Stimulated activated CD4-positive, alpha-beta T cell treated with anti-CD3 and anti-CD28 coated beads, Interleukin-2, amount 100 ng/mL, for 24 hours (primary cell): ENCODE measurements at places on chromosomes 3 and 15.

- DNase-seq = no peak
These were observed 94.2 kb upstream of the THRB start for GRCh38 chr3:24588629-24589512.

DNA sequence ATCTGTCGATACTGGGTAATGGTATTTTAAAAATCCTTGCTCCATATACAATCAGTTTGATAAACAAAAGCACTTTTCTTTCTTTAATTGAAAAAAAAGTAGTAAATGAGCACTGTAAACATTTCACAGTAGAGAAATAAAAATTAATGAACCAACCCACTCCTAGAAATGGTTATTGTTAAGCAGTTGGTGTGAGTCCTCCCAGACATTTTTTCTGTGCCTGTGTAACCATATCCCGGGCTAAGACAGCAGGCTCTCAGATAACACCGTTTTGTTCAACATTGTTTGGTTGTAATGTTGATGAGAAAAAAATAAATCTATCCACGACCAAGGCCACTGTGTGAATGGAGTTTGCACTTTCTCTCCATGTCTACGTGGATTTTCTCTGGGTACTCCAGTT, 42.6 kb downstream of the PXK start:
- DNase-seq = no peak

DNA sequence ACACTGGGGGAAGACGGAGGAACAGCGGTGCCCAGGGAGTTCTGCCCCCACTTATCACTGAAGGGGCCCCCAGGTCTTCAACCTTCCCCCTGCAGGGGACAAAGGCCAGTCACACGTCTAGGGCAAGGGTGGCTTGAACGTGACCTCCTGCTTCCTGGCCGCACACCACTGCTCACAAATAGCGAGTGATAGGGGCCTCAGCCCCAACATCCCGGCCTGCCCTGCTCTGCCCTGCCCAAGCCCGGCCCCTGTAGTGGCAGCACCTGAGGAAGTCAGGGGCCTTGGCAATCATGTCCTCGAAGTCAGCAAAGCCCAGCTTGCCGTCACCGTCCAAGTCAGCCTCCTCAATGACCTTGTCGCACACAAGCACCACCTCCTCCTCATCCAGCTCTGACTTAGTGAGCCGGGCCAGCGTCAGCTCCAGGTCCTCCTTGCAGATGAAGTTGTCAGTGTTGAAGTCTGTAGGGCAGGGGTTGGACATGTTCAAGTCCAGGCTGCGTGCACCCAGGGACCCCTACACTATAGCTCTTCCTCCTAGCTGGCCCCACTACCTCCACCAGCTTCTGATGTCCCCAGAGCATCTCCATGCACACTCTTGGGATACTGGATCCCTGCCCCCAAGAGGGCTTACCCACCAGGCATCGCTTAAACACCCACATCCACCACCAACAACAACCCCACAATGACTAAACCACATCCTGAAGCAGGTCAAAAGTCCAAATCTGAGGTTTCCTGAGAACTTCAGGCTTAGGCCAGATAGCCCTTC, 13.3 kb downstream of the SH2D7 start:
- DNase-seq = no peak

- DNase-seq = no peak
These were observed 84.0 kb upstream of the PXYLP1 start for GRCh38 chr3:141147657-141148056.
